SW 1271 (cell line): ENCODE measurements at places on chromosomes 6 and 20.

DNA sequence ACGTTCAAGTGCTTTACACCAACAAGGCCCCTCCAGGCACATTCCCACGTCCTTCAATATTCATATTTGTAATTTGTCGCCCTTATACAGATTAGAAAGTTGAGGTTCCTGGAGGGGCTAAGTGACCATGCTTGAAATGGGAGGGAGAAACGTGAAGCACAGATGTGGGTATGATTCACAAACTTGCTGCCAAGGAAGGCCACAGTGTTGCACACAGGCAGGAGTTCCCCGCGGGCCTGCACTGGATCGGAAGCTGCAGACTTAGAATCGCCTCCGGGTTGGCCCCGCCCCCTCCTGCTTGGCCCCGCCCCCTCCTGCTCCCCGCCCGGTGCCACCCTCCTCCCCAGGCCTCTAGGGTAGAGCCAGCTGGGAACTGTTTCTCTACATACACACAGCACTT lies 58.2 kb upstream of the QKI start:
- peak; percentile 7 for DNase-seq

- DNase-seq: no peak
Measured at GRCh38 chr20:10713161-10713560, 39.4 kb upstream of the JAG1 start.

DNA sequence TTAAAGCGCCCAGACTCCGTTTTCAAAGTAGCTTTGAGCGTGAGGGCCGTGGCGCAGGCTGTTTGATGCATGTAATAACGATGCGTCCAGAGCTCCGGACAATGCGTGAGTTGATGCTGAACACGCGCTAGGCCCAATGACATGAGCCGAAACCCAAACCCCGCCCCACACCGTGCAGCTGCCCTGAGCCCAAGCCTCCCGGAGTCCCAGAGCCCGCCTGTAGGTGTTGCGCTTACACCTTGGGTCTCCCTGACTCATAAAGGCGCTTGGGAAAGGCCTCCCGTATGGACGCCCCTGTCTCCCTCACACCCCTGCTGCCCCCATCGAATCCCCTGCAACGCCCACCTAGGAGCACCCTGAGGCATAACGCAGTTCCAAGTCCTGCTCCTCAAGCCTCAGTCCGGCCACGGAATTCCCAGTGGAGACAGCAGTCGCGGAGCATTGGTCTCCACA lies 87.6 kb downstream of the ERMARD start:
- no peak for DNase-seq

DNA sequence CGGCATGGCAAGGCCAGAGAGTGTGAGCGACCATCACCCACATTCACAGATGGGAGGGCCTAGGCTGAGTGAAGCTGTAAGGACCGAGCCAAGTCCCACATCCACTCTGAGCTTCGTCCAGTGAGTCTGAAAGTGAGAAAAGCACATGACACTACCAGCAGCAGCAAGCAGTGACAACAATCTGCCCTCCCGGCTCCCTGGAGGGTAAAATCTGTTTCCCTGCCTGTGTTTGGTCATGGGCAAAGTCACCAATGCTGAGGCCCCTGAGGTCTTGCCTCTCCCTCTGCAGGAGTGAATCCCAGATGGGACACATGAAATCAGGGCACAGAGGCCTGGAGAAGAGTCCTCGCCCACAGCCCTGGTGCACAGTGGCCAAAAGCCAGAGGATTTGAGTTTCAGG lies 6.4 kb upstream of the CST7 start:
- no peak for DNase-seq

DNA sequence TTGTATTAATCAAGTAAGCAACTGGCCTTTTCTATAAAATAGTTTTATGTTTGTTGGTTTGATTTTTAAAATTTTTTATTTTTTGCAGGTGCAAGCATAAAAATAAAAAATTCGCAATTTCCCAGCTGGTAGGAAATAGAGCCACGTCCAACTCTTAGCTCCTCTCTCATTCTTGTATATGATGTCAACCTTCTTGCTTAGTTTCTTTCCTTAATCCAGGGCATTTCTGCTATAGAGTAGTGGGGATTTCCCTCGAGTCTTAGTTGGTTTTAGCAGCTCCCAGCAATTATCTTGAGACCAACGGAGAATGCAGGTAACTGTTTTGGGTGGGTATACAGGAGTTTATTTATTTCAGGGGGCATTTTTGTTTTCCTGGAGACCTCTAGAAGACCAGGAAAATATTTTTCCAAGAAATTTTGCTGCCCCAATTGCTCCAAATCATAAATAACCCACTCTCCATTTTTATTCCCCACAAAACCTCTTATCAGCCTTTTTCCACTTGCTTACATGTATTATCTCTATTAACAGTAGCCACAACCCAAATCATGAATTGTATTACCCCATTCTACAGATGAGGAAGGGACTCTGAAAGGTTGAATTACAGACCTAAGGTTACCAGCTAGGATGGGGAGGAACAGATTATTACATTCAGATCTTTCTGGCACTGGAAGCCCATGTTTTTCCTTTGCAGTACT lies 18.4 kb downstream of the PHACTR2 start:
- DNase-seq: no peak

- no peak for DNase-seq
Measured at GRCh38 chr6:10875026-10875425, 6.8 kb downstream of the GCM2 start.
